H9 (cell line): ENCODE measurements at places on chromosomes 2 and 18. TPM values are rescaled to one million over a fixed set of nuclear protein-coding genes. Genes with fewer than 3 reads are reported as not detected.

Gene CCDC68
- total RNA-seq: not detected in 2 replicates

DNA sequence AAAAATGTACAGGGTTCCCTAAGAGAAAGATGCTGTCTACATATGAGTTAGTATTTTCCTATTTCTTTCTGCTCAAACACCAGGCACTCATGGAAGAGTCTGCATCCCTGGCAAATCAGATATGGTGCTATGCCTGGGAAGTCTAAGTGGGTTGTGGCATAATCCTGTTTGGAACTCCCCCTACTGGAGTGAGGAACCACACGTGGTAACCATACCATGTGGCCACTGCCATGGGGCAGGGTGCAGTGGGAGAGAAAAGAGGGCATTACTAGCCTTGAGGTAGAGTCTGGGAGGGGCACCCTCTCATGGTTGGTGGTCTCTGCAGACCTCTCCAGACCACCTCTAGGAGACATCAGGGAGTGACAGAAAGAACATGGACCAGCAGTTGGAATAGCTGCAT is 257.9 kb upstream of the ATP5MC3 start:
- DNase-seq: no peak

Gene KIF5C
- 52.9 TPM in 2 replicates for total RNA-seq

- DNase-seq: no peak
Measured at GRCh38 chr2:56784046-56784445, 600.3 kb downstream of the CCDC85A start.

DNA sequence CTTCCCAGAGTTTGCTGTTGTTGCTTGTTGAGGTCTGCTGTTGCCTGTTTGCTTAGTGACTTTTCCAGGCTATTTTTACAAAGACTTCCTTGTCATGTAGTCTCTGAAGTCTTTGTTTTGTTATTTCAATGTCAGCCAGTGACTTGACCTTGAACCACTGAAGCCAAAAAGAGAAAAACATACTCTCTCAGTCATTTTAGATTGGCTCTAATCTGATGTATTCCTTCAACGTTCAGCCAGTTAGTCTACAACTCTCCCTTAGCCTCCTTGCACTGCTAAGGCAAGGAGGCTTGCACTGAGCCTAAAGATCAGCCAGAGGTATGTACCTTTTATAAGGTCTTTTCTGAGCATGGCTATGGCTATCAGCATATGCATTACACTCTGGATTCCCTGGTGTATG is 27.9 kb downstream of the KIAA1328 start:
- no peak for DNase-seq

DNA sequence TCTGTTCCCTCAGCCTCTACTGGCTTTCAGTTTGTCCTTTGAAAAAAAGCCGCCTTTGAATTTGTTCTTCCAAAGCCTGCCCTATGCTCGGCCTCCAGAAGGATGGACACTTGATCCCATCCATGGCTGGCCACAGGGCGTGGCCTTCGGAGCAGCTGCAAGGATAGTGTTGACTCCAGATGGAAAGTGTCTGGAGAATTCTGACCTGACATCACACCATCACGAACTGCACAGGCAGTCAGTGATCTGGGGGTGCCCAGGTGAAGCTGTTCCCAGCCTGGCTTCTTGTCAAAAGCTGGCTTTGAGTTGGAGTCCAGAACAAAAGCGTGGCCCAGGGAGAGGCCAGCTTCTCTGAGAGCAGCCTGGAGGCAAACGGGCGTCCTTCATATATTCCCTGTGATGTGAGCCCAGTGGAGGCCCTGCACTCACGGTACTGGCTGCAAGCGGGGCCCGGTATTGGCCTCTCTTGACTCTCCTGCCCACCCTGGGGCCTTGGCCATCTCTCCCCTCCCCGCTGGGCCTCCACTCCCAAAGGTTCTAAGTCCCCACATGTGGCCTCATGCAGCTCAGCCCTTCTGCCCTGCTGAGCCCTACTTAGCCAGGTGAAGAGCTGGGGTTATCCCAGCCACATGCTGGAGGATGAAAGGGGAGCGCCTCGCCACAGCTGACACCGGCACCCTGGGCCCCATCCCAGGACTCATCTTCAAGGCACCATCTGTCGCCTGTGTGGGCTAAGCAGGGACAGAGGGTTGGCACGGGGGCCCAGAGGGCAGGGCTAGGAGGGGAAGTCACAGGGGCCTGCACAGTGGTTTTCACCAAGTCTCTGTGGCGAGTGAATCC is 20.4 kb upstream of the ATOH8 start:
- DNase-seq: no peak

Gene C18orf32
- 24.4 and 26.7 TPM in 2 replicates for total RNA-seq

GRCh38 chr2:196980473-196980872 is 54.0 kb upstream of the PGAP1 start:
- no peak for DNase-seq

- no peak for DNase-seq
Measured at GRCh38 chr2:122077114-122077513, 321.7 kb downstream of the TSN start.

Gene PLGLB1
- total RNA-seq: 0.97 and 1.2 TPM in 2 replicates

DNA sequence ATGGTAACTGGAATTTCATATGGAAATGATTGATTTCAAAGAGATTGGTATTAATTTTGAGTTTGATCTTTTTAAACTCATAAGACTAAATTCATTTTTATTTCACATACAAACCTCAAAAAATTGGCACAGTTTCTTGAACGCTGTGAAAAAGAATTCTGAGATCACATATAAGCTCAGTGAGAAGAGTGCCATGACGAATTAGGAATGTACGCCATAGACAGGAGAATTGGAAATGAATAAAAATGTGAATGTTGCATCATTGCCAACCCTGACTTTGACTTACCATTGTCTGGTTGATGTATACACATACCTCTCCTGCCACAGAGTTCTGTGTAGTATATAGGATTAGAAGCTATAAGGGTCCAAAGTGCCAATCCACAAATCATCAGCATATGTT is 290.4 kb upstream of the ZC3H15 start:
- no peak for DNase-seq
